ENCODE measurements at places on chromosomes 4 and X. TPM values are rescaled to one million over a fixed set of nuclear protein-coding genes. Genes with fewer than 3 reads are reported as not detected.
A peak's percentile ranks its signal among the peaks of the same experiment; 100 is the strongest.

- DNase-seq, result no peak
These were observed 99.9 kb downstream of the DDX60 start for GRCh38 chr4:168218645-168219044.

DNA sequence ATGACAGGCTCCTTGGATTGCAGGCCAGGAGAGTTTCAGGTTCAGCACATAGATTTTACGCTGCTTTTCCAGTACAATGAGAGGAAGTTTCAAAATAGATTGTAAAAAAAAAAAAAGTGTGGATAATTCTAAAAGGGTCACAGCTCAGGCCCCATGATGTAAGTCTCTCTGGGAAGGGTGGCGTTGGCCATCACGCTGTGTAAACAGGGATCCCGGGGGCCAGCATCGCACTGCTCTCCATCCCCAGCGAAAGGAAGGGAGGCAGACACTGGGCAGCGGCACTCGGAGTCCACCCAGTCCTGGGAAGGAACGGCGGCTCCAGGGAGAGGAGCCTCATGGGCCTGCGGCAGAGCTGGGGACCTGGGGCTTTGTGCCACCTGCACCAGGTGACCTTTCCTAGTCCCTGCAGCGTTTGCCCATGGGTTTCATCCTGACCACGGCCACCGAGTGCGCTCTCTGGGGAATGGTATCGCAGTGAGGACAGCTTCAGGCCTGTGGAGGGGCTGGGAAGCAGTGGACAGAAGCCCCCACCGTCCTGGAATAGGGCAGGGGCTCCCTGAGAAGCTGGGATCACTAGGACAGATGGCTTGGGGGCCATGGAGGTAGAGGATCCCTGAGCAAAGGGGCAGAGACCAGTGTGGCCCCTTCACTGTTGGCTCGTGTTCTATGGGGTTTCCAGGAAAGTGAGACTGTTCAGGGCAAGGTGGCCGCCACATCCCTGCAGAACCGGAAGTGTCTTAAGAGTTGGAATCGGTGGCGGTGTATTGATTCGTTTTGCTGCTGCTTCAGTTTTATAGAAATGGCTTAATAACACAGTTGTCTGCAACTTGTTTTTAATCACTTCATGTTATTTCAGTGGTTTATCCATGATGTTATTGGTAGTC, 38.9 kb downstream of the RGS12 start:
- no peak for DNase-seq

GRCh38 chrX:18887825-18888212, 96.1 kb downstream of the PHKA2 start:
- DNase-seq, result no peak

GRCh38 chr4:171242831-171243230, 570.4 kb upstream of the GALNTL6 start:
- no peak for DNase-seq

GRCh38 chr4:2638730-2639129, 102.3 kb downstream of the FAM193A start:
- no peak for DNase-seq

- DNase-seq, result no peak
These were observed 162.0 kb downstream of the TRAM1L1 start for GRCh38 chr4:116923389-116923788.

DNA sequence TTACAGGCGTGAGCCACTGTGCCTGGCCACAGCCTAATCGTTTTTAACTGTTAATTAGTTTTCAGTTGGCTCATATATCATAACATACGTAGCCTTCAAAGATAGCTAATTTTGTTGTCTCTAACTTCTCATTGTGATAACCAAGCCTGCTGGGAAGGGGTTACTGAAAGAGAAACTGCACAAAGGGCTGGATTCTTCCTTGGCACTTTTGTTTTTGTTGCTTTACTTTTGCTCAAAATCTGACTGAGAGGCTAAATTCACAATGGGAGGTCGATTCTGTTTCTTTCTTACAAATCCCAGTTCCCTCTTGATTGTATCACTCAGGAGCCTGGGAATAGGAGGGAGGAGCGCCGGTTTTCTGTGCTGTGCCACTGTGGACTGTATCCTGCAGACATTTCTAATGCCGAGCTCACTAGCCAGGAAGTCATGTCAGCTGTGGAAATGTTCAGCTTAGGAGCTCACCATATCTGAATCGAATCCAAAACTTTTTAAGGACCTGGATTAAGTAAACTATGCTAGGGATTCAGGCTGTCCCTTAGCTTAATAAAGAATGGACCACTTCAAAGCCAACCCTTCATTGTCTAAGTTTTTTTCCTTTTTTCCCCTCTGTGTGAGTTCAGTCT, 120.5 kb upstream of the FAT1 start:
- peak; percentile 86 for DNase-seq

DNA sequence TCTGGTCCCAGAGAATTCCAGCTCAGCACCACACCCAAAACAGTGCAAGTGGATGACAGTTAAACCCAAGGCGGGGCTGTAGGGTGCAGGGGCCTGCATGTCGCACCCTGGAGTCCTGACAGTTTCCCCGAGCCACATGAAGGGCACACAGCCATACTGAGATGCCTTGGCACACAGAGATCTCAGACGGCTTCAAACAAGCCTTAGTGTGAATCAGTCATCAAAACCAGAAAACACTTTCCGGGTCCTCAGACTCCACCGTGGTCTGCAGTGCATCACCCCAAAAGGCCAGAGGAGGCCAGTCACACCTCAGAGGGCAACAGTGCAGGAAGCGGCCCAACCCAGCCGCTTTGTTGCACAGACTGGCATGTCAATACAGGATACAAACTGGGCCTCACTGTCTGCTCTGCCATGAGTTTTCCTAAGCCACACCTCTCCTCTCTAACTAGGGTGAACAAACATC, 64.6 kb upstream of the ENPP6 start:
- peak; percentile 21 for DNase-seq

DNA sequence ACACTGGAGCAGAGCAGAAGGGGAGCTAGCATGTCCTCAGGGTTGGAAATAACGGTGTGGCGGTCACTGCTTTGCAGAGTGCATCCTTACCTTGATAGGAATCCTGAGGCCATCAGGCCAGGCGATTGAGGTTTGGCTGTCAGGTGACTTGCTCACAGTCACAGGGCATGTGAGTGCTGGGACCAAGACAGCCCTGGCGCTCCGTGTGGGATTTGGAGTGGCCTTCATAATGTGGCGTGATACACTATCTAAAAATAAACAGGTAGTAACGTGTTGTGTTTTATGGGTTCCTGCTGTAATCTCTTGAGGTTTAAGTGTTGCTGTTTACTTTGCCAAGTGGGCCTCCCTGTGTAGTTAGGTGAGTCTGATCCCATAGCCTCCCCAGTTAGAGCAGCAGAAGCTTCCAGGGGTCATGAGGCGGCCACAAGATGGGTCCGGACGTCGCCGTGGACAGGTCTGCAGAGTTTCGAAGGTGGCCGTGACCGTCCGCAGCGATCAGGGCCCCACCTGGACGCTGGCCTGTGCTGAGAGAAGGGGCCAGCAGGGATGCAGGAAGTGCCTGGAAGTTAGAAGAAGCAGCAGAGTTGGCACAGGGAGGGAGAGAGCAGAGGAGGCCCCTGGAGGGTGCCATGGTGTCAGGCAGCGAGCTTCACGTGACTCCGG, 27.7 kb downstream of the RGS12 start:
- no peak for DNase-seq

- no peak for DNase-seq
These were observed 22.7 kb upstream of the PLA2G12A start for GRCh38 chr4:109752525-109752924.

- peak; percentile 73 for DNase-seq
These were observed at the start of gene ARHGEF9 for GRCh38 chrX:63784902-63785707. ARHGEF9 (minus strand) TSS chrX:63785214; CDS start chrX:63785145, 69 bp downstream.

- no peak for DNase-seq
These were observed 221.2 kb upstream of the MID1 start for GRCh38 chrX:10841579-10841978.

DNA sequence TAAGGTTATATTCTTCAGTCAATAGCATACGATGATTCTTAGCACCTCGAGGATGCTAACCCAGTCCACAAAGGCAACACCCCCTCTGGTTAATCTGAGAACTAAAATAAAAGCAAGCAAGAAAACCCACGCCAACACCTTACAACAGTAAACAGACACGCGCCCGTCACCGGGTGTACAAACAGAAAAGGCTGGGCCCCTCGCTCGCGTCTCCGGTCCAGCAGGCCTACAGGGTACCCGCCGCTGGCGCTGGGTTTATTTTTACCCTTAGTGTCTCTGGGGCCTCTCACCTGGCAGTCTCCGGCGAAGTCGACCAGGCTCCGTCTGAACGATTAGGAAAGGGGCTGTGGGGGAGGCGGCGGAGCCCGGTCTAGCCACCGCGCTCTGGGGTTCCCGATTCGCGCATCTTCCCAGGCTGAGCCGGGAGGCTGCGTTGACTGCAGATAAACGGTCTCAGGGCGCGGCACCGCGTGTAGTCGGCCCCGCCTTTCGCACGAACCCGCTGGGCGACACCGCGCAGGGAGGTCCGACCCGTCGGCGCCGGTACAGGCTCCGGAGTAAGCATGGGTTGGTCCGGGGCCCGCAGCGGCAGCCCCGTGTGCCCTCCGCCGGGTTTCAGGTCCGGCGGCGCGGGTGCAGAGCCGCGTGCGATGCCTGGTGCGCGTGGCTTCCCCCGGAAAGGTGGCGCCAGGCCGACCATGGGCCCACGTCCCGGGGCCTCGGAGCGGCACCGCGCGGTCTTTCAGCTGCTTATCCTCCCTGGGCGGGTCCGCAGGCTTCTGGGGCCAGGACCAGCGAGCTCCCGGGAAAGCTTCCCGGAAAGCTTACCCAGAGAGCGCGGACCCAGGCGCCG, 441 bp downstream of the SLC9B2 start:
- peak; percentile 76 for DNase-seq

Gene MAGEC1
- not detected for total RNA-seq

Gene GAGE1
- not detected for total RNA-seq

Gene ACTRT1
- not detected for total RNA-seq

Gene DGKQ
- total RNA-seq, result 16.0 TPM

Gene KANTR
- 19.0 TPM for total RNA-seq

Gene SPANXN3
- not detected for total RNA-seq

Gene AFM
- total RNA-seq, result not detected

Gene XAGE2
- total RNA-seq, result not detected

Data from neural progenitor cell (in vitro differentiated cells).